PC-9 (cell line): ENCODE measurements at places on chromosomes 6 and 20.

DNA sequence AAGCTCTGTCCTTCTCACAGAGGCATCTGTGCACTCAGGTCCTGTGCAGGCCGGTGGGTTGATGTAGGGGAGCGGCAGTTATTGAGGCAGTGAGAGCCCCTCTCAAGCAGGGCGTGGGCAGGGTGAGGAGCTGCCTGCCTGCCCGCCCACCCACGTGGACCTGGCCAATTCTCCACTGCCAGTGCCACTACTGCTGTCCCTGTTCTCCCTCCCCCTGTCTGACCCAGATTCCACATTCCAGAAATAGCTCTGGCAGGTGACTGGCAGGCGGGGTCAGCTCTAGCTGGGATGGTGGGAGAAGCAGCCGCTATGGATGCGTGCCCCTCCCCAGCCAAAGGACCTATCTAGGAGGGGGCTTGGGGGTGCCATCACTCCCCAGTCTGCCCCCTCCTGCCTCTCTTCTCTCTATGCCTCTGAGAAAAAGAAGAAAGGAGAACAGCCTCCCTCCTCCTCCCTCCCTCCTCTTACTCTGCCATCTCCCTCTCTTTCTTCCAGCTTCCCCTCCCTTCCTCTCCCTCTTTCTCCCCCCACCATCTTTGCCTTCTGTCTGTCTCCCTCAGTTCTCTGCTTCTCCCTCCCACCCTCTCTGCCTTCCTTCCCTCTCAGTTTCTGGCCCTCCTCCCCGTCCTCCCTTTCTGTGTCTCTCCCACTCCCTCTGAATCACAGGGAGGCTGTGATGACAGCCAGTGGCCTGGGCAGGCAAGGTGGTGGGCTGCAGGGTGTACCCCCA lies 86.5 kb upstream of the MYL9 start:
- no peak for DNase-seq

GRCh38 chr20:35274172-35275092 lies 3.5 kb downstream of the MMP24OS start:
- DNase-seq: no peak

DNA sequence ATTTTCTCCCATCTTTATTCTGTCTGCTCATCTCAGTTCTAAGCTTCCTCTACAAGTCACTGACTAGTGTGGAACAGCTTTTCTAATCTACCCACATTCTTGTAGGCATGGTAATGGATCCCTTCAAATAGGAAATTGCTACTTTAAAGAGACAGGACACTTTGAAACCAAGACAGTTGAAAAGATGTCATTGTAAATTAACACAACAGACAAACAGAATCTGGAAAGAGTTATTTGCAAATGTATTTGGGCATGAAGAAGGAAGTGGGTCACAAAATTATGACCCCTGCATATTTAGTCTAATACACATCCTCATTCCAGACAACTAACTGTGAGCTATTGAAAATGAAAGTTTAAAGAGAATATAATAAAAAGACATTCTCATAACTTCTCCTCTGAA lies 298.2 kb upstream of the MARCKS start:
- no peak for DNase-seq

DNA sequence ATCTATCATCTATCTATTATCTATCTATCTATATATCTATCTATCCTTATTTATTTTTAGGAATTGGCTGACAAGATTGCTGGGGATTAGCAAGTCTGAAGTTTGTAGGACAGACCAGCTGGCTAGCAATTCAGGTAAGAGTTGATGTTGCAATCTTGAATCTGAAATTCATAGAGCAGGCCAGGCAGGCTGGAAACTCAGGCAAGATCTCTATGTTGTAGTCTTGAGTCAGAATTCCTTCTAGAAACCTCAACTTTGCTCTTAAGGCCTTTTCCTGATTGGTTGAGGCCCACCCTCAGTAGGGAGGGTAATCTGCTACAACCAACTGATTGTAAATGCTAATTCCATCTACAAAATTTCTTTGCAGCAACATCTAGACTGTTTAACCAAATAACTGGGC lies 19.2 kb downstream of the MAPK13 start:
- DNase-seq: no peak

- DNase-seq: no peak
These were observed 32.3 kb downstream of the SNX5 start for GRCh38 chr20:17936286-17936760.

DNA sequence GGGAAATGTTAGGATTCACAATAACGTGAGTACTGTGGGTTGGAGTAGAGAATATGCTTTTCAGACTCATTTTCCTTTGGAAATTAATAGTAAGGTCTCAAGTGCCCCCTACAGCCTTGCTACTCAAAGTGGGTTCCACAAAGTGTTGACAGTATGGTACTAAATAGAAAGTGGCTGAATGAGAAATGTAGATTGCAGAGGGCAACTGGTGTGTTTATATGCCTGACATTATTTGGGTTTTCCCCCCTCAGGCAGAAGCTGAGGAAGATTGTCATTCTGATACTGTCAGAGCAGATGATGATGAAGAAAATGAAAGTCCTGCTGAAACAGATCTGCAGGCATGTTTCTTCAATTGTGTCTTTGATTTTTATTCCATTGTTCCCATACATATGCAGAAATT lies 5.6 kb downstream of the FBXO9 start:
- DNase-seq: no peak

DNA sequence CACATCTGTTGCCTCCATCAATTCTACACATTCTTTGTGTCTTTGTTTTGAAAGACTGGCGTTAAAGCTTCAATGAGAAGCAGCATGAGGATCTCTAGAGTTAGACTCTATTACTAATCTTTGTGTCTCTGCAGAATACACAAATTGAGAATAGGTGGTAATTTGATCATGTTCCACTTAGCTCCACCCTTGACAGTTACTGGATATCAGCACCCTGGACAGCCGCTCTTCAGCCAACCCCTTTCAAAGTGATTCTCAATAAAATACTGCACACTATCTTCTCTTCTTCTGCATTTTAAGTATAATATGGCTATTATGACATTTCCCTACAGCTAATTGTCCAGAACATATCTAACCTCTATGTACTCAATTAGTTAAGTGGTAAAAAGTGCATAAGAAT lies 54.3 kb upstream of the CNR1 start:
- no peak for DNase-seq

- no peak for DNase-seq
These were observed 83.9 kb upstream of the DUSP22 start for GRCh38 chr6:208364-208763.

DNA sequence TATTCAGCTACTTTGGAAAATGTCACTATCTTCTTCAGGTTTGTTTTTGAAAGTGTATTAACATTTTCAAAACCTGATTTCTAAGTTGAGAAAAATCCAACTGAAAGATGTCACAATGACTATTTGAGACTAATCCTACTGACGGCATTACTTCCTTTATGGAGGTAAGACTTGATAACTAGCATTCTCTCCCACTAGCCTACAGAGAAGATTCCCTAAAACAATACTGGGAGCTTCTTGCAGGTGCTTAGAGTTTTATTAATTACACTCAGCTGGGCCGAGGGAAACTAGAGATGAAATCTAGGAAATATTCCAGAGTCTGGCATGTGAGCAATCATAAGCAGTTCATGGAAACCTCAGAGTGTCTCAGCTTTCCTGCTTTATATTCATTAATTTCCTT lies 114.0 kb downstream of the LCA5 start:
- no peak for DNase-seq
